ENCODE measurements at places on chromosomes 16 and 17. TPM values are rescaled to one million over a fixed set of nuclear protein-coding genes. Genes with fewer than 3 reads are reported as not detected.

- no peak for ATAC-seq
These were observed 18.5 kb upstream of the TOB1 start for GRCh38 chr17:50884439-50885311.

IL32 gene
- total RNA-seq = 3.7 TPM

DNA sequence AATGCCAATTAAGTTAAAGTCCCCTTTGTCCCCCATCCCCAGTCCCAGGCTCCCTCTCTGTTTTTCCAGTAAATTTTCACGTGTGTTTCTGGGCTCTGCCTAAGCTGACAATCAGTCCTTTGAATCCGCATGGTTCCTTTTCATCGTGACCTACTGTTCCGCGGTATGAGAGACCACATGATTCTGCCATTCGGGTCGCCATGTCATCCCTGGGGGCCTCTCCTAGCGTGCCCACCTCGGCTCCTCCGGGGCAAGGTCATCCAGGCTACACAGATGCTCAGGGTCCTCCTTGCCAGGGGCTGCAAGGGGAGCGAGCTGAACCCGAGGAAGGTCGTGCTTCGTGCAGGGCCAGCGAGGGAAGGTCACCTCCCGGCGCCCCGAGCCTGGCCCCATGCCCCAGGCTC is 157.6 kb downstream of the RAB11FIP4 start:
- ATAC-seq = no peak

SYCE1L gene
- 6.0 TPM for total RNA-seq

GRCh38 chr16:23597003-23597756 is 1.1 kb upstream of the NDUFAB1 start:
- ATAC-seq = no peak

DNA sequence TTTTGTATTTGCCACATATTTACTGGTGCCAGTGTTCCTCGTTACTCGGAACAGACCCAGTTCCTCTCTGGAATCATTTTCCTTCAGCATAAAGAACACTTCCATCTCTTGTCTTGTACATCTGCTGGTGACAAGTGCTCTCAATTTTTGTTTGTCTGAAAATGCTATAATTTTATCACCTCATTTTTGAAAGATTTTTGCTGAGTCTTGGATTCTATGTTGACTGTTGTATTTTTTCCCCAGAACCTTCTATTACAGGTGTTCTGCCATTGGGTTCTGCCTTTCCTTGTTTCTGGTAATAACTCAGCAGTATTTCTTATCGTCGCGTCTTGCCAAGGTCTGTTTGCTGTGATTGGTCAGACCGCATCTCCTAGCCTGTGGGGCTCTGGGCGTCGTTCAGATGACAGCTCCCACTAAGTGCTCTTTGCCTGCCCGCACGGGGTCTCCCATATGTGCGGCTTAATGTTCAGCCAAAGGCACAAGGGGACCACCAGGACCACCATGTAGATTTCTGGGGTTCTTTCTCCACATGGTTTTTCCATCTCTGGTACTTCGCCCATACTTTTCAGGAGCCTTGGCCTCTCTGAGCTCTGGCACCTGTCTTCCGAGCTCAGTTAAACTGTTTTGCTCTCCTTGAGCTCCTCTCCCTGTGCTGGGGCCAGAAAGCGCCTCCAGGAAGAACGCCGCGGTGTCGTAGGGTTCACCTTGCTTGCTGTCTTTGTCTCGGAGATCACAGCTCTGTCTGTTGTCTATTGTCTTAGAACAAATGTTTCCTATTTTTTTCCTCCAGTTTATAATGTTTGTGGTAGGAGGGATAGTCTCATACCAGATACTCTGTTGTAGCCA is 80.0 kb downstream of the METRNL start:
- no peak for ATAC-seq

- no peak for ATAC-seq
These were observed 42.0 kb downstream of the TNFRSF13B start for GRCh38 chr17:16929757-16930520.

GRCh38 chr16:55773859-55774549 is 58.9 kb downstream of the CES1 start:
- peak; percentile 8 for ATAC-seq

GAS2L2 gene
- total RNA-seq = not detected

TMEM92 gene
- 0.88 TPM for total RNA-seq

- ATAC-seq = no peak
These were observed 256.1 kb downstream of the CDH8 start for GRCh38 chr16:61780161-61780560.

DNA sequence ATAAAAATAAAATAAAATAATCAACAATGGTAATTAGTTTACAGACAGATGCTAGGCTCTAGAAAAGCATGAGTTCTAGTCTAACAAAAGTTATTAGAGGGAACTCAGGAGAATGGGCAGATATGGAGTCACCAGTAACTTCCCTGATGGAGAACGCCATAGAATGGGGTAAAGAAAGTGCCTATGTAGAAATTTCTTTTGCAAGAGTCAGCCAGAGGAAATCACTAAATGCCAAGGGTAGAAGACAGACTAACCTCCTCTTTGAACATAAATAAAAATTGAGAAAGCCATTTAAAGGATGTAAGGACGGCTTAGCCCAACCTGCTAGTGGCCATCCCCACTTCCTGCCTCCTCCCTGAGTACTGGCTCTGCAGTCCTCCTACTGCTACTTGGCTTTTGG is 141.6 kb downstream of the VPS53 start:
- no peak for ATAC-seq

DNA sequence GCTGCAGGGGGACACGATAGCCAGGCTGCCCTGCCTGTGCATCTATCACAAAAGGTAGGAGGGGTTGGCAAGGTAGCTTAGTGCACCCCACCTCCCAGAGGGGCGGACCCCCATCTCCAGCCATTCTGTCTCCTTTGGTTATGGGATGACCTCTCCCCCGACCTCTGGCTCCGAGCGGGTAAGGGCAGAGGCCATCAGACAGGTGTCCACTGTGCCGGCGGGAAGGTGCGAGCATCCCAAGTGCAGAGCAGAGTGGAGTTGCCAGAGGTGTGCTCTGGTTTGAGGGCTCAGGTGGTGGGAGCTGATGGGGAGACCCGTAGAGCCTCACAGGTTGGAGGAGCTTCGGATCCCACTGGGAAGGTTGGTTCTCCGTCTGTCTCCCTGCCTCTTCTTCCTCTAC is 11.7 kb downstream of the LDHD start:
- ATAC-seq = no peak

- ATAC-seq = no peak
These were observed 54.9 kb upstream of the TOB1 start for GRCh38 chr17:50920891-50921586.

CSH1 gene
- not detected for total RNA-seq

MSRB1 gene
- 44.0 TPM for total RNA-seq

TBKBP1 gene
- 3.1 TPM for total RNA-seq

GRCh38 chr16:64144617-64145016 is 977.2 kb downstream of the CDH11 start:
- no peak for ATAC-seq

DNA sequence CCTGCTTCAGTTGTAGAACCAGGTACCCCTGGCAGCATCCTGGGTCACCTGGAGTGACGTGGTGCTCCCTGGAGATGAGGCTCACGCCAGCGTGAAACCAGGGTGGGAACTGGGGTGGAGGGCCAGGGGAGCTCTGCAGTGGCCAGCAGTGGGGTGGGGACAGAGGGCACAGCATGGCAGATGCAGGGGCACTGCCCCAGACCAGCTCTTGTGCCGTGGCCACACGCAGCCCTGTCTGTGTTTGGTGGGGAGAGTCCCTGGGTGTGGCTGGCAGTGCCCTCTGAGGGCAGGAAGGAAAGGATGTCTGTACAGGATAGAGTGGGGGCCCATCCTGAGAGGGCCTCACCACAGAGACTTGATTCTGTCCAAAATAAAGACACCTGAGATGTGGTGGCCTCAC is 24.5 kb downstream of the ZNF750 start:
- ATAC-seq = peak; percentile 20

PRCD gene
- 0.64 TPM for total RNA-seq

- peak; percentile 19 for ATAC-seq
These were observed 219.6 kb upstream of the TNRC6C start for GRCh38 chr17:77738751-77739531.

PMP22 gene
- total RNA-seq = 6.3 TPM

DNA sequence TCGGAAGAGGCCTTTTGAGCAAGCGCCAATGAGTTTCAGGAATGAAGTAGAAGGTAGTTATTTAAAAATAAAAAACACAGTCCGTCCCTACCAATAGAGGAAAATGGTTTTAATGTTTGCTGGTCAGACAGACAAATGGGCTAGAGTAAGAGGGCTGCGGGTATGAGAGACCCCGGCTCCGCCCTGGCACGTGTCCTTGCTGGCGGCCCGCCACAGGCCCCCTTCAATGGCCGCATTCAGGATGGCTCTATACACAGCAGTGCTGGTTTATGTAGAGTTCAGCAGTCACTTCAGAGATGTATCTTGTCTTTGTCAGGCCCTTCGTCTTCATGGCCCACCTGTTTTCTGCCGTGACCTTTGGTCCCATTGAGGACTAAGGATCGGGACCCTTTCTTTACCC is 87.3 kb downstream of the CRISPLD2 start:
- no peak for ATAC-seq

GRCh38 chr16:20675488-20676267 is 21.8 kb downstream of the ACSM1 start:
- ATAC-seq = peak; percentile 87

Measured in esophagus mucosa (tissue), 1 donor.